Stimulated activated CD4-positive, alpha-beta T cell treated with anti-CD3 and anti-CD28 coated beads, Interleukin-15, amount 100 ng/mL, for 24 hours (primary cell): ENCODE measurements at places on chromosomes 4 and X.

DNA sequence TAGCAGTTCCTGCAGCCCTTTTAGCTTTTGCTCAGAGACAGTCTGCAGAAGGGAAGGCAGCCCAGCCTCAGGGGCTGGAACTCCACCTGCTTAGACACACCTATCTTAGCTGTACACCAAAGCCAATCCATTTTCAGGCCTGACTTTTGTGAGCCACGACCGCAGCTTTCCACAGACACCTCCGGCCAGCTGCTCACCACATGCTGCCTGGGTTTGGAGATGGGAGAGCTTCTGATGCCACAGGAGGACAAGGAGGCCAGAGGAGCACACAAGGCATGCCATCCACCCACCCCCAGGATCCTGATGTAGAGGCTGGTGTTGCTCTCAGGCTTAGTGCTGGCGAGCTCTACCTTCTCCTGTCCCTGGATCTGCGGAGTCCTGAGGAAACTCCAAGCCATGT lies 141.8 kb upstream of the NALF2 start:
- DNase-seq, result no peak

GRCh38 chrX:21940356-21940829 lies at the start of gene SMS:
Gene SMS, plus strand, starts transcription at chrX:21940709. Its CDS starts 116 bp downstream, at chrX:21940825.
- peak; percentile 76 for DNase-seq

DNA sequence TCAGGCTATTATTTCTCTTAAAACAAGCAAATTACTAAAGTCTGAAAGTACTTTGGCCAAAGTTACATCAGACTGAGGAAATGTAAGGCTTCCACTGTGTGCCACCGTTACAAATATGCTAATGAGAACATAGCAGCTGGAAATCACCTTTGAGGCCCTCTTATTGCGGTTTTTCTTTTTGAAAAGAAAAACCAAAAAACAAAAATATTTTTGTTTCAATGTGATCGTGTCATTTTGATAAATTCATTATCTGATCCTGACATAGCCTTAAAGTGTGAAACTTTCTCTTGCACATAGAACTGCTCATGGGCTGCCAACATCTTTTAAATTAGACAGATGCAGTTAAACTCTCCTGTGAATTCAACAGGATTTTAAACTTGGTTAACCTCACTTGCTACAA lies 2.8 kb upstream of the TIFA start:
- no peak for DNase-seq

GRCh38 chr4:117691572-117692351 lies 342.5 kb upstream of the NDST3 start:
- no peak for DNase-seq

DNA sequence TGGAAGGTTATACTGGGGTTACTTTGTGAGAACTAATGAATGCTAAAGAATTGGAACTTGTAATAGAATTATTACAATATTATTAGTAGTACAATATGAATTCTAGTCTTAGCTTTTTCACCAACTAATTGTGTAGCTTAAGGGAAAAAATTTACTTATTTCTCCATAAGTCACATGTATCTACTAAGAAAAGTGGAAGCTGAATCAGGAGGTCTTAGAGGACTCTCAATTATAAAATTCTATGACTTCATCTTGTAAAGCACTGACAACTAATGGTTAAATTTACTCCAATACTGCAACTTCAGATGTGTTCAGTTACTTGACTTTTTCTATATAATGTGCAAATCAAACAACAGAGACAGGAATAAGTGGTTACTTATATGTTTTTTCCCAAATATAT lies 899 bp upstream of the TMPRSS11D start:
- no peak for DNase-seq

- no peak for DNase-seq
Observed at GRCh38 chr4:60780874-60781273, 419.3 kb upstream of the ADGRL3 start.

GRCh38 chr4:153469031-153469430 lies 2.9 kb downstream of the TMEM131L start:
- DNase-seq, result no peak

GRCh38 chrX:153869473-153870287 lies 16.3 kb downstream of the L1CAM start:
- DNase-seq, result no peak

DNA sequence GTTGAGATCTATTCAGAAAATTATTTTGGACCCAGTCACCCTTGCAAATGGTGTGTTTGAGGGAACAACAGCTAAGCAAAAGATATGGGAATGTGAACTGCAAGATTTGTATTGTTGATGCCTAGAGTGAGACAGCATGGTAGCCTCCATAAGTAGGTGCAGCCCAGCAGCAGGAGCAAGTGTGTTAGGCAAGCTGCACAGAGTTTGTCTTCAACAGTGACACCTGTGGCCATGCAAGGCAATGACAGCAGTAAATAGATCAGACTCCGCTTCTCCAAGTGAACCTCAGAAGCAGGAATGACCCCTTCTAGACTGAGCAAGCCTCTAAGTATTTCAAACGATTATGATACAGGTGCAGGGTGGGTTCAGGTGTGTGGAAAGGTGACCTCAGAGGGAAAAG lies 133.4 kb upstream of the MSX1 start:
- DNase-seq, result no peak

DNA sequence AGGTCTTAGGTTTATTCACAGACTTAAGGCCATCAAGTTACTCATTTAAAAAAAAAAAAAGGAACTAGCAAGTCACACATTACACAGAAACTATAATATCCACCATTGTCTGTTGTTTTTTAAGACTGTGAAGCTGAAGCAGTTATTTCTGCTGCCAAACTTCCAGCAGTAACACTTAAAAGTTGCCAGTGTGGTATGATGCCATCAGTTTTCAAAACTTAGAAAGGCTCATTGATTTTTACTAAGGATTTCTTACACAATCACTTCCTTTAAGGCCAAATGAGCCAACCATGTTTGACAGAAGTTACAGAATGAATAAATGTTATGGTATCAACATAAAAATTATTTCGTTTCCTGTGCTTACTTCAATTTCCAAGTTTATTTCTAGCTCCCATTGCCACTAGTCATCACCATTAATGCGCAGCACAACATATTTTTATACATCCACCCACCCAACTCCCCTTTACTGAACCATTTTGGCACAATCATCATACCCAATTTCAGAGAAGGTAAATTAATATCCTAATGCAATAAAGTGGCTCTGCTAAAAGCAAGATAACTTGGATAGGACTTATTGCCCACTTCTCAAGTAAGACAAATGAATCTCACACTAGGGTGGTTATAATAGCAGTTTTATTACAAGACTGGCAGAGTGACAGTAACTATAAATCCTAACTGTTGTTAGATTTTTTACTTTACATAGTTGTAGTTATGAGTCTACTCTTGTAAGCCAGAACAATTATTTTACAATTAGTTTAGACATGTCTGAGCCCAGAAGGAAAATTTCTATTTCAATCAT lies 13.1 kb downstream of the PDGFC start:
- no peak for DNase-seq

DNA sequence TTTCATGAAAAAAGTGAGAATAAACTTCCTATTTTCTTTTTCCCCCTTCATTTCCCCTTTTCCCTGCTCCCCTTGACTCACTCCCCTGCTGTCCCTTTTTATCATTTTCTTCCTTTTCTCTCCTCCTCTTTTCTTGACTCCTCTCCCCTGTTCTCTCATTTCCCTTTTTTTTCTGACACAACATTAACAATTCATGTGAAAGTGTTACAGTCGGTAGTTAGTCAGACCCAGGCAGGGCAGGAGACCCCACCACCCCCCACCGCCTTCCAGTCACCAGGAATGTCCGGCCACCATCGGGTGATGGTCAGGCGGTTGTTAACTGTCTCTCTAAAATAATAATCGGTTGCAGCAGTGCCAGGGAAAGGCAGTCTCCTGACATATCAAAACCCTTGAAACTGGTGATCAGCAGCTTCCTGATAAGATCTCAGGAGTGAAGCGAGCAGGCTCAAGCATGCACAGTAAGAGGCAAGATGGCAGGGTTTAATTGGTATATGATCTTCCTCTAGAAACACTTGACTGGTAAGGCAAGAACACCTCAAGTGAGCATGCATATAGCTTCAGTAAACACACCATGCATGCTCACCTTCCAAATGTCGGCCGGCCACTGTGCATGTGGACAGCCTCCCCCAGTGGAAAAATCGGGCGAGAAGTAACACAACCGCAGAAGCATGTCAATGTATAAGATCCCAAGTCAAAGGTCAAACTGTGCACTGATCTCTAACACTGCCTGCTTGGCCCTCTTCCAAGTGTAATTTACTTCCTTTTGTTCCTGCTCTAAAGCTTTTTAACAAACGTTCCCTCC lies 191.4 kb downstream of the NDST4 start:
- no peak for DNase-seq

DNA sequence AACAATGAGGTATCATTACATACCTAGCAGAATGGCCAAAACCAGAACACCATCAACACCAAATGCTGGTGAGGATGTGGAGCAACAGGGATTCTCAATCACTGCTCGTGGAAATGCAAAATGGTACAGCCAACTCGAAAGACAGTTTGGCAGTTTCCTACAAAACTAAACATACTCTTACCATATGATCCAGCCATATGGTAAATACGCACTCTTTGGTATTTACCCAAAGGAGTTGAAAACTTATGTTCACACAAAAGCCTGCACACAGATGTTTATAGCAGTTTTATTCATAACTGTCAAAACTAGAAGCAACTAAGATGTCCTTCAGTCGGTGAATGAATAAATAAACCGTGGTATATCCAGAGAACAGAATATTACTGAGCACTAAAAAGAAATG lies 7.8 kb downstream of the CASP3 start:
- no peak for DNase-seq

DNA sequence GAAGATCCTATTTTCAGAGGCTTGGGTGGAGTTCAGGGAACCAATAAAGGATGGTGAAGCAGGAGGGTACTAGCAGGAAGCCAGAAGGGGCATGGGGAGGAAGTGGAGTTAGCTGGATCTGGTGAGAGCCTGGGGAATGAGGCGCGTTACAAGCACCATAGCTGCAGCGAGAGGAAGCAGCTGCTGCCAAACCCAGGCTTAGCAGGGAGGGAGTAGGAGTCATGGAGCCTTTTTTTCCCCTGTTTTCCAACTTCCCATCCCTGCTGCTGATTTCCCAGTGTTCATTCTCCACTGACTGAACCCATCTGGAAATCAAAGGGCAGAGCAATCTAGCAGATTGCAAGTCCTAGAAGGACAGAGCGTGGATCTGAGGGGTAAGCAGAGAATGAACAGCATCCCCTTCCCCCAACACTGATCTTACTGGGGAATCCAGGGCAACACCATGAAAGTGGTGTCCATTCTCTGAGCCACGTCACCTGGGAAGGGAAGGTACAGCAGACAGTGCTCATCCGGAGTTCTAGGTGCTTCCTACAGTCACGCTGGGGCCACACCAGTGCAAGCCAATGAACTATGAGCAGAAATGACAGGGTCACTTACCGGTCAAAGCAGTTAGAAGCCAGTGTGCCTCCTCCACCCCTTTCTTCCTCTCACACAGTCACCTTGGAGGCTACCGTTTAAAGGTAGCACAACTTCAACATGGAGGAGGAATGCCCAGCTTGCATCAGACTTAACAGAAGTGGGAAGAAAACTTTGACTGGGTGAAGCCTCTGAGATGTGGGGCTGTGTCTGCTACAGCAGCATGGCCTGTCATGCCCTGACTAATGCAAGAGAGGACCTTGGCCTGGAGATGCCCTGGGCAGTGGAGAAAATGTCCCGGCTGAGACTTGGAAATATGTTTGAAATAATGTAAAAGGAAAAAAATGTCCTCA lies 36.7 kb downstream of the SMIM20 start:
- no peak for DNase-seq

DNA sequence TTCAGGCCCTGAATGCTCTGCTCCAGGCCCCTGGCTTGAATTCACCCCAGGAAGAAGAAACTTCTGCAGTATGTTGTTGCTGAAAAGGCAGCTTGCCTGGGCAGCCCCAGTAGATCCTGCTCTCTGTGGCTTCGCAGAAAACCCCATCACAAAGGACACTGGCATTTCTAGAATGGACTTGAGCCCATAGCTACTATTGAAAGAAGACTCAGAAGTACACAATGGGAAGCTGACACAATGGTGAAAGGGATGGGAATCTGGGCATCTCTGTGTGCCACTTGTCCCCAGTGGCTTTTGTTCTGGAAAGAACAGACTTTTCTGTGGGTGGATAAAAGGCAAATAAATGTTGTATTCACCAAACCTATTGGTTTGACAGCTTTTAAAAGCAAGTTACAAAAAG lies 67.4 kb upstream of the SCML1 start:
- DNase-seq, result no peak

DNA sequence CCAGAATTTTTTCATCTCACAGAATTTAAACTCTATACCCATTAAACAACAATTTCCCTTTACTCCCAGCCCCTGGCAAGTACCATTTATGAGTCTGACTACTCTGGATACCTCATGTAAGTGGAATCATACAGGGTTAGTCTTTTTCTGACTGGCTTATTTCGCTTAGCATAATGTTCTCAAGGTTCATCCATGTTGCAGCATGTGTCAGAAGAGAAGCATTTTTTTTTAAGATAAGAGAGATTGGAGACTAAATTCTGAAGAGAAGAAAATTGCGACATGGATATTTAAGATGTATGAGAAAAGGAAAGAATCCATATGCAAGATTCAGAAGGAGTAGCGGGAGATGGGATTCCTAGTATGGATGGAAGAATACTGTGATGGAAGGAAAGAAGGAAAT lies 11.3 kb upstream of the SLC9B1 start:
- DNase-seq, result no peak

DNA sequence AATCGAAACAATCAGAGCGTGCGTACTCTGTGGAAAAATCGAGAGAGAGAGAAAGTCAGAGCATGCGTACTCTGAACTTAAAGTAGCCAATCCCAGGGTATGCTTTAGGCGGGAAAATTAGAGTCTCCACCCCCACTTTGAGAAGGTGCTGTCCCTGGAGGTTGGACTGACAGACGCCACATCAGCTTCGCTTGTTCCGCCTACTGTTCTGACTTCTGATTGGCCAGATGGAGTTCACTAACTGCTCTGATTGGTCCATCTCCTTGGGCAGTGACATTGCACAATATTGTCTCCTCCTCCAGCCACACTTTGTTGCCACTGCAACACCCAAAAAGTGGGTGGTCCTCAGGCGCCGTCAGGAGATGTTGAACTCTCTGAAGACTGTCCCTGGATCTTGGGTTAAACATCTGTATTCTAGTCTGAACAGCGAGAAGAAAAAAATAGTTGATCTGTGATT lies at the start of gene SSX5:
TSS of gene SSX5 (minus strand) at position 51 of the 457 bp plus-strand sequence. CDS start 1,437 bp downstream, outside the sequence.
- DNase-seq, result no peak
